ENCODE measurements at places on chromosomes 13 and 19.
A peak's percentile ranks its signal among the peaks of the same experiment; 100 is the strongest.

GRCh38 chr13:33015791-33016323 lies 366 bp upstream of the KL start:
- DNase-seq = no peak

DNA sequence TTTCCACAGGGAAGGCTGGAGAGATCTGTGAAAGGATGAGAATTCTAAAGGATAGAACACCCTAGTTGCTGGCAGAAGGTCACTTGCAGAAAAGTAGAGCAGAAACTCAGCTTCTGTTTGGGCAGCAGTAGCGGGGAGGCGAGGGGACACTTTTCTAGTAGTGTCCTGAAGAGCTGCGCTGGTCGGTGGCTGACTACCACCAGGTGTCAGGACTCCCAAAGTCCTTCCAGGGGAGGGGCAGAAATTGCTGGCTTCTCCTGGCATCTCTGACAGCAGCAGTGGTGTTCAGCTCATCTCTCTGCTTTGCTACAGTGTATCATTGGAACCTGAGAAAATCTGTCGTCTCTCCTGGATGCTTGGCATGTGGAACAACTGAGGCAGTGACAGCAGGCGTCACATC lies 120.9 kb downstream of the ZDHHC20 start:
- DNase-seq = no peak

DNA sequence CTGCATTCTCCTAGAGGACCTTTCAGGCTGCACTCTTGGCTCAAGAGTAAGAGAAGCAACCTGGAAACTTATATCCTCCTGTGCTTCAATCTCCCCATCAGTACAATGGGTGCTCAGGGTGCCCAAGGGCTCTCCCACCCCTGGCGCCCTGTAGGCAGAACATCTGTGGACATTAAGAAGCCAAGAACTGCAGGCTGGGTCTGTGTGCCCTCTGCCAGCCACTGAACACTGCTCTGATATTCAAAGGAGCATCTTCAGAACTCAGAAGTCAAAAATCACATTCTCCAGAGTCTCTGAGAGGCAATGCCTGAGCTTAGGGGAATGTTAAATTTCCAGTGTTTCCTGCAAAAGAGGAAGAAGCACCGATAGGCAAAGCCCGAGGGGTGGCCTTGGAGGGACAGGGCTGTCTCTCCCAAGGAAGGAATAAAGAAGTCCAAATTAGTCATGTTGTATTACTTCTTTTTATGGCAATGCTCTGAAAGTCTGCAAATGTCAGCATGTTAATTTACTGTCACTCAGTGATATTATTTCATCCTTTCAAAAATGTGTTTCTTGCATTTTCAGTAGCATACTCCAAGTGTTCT lies 88.1 kb downstream of the TSHZ3 start:
- no peak for DNase-seq

DNA sequence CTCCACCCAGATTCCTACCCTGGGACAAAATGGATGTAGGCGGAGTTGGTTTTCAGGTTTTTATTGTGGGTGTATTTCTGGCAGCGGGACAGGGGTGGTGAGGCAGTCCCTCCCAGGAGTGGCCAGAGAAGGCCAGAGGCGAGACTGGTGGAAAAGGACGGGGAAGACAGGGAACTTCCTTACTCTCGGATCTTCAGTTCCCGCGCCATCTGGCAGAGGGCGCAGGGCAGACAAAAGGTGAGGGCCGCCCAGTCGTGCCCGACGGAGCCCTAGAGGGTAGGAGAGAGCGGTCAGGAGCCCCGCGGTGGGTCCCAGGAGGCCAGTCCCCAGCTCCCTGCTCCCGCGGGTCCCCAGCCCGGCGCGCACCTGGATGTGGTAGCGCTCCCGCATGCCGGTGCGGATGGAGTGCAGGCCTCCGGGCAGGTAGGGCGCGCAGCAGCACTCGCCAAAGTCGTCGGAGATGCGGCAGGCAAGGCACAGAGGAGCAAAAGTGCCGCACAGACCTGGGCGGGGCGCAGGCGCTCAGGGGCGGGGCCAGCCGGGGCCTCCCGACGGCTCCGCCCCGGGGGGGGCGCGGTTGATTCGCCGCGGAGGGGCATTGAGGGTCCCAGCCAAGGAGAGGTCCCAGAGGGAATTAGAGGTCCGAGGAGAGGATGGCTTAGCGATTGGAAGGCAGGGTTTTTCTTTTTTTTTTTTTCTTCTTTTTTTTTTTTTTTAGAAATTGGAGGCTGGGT lies 3.0 kb downstream of the CNFN start:
- DNase-seq = peak; percentile 80

DNA sequence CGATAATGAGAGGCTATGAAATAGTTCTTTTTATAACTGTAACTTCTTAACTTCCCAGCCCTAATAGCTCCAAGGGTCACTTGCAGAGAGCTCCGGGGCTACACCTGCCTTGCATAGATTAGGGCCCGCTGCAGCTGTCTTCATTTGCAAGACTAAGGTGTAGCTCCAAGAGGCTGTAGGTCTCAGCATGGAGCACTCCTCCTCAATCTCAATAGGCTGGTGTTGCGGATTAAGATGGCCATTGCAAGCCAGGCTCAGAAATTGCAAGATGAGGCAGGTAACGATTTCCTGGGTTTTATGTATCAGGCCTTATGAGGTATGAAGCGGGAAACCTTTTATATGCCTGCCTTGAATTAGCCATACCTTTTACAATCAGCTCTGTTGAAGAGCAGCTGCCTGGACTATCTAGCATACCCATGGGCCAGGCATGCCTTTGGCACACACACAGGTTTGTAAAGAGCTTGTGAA lies 185.7 kb downstream of the TM9SF2 start:
- no peak for DNase-seq

DNA sequence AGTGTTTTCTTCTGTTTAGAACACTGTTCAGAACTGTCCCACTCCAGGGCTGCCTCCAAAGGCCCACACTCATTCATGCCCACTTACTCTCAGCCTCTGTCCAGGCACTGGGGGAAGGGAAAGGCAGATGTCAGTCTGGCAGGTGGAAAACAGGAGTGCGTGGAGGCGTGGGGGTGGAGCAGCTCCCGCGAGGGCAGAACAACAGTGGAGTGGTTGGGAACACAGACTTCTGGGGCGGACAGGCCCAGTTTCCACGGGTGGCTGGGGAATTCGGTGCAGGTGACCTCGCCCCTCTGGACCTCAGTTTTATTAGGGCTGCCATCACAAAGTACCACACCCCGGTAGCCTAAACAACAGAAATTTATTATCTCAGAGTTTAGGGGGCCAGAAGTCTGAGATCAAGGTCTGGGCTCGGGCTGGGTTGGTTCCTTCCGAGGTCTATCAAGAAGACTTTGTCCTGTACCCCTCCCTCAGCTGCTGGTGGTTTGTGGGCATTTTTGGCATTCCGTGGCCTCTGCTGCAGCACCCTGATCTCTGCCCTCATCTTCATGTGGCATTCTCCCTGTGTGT lies 59.7 kb downstream of the SIPA1L3 start:
- DNase-seq = no peak

DNA sequence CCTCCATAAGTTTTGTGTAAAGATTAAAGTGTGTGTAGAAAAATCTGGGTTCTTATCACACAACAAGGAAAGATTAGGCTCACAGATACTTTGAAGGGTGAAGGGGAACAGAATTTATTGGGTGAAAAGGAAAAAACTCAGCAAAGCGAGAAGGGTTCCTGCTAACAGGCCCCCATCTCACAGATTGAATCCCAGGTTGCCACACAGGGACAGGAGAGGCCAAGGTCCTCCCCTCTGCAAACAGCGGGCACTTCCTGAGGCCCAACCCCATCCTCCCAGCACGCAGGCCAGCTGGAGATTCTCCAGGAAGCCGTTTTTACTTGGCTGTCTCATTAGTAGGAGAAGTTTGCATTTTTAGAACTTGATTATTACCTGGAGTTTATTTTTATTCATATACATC lies 15.2 kb upstream of the ERCC5 start:
- DNase-seq = no peak

GRCh38 chr13:25085125-25085742 lies 10.7 kb upstream of the PABPC3 start:
- no peak for DNase-seq

DNA sequence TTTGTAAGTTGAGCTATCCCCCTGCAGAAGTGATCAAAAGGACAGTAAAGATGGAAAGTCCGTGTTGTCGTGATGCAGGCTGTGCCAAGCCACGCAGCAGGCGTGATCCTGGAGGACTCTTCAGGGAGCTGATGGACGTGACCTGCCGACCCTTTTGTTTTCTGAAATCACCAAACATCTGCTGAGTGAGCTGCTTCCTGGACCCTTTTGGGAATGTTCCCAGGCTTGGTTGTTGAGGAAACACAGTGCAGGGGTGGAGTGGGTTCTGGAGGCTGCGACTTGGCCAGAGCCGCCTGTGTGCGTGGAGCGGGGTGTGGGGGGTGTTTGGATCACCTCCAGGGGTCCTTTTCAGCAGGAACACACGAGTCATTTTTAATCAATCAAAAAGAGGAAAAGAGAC lies 15.4 kb upstream of the CPAMD8 start:
- no peak for DNase-seq

- DNase-seq = no peak
These were observed 1.1 kb downstream of the FPR1 start for GRCh38 chr19:51750400-51751094.

- no peak for DNase-seq
These were observed 1444.0 kb downstream of the SLITRK1 start for GRCh38 chr13:82438320-82438719.

GRCh38 chr19:17967257-17968051 lies 547 bp downstream of the KCNN1 start:
- no peak for DNase-seq
